Activated CD4-positive, alpha-beta T cell treated with anti-CD3 and anti-CD28 coated beads, Interleukin-2, amount 10 ng/mL, durations not matched to agents 7 days and 5 days (primary cell): ENCODE measurements at places on chromosomes 7 and 10.

DNA sequence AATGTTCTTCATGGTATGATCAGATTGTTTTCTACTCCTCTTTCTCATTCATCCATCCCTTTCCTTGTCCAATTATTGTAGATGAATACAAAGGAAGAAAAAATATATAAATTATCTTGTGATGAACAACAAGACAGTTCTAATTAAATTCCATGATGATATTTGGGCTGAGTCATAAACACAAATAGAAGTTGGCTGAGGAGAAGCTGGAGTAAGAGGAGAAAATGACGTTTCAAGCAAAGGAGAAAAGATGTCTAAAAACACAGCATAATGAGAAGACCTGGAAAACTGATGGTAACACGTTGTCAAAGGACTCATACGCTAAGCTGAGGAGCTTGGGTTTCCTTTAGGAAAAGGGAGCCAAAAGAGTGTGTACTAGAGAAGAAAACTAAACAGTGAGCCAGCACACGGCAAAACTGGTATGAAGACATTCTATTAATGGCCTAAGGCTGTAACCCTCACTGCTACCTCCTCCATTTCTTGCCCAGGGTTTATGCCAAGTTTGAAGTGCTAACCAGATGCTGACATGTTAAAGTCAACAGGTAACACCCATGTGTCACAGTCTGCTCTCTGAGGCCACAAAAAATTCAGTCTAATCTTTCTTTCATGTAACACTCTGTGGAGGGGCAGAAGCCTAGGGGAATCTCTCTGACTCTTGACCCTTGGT, 26.1 kb downstream of the ZFAND4 start:
- DNase-seq = no peak

GRCh38 chr7:159028508-159029401, 115.9 kb downstream of the VIPR2 start:
- DNase-seq = no peak

- no peak for DNase-seq
Observed at GRCh38 chr7:128056901-128057300, 25.7 kb upstream of the LRRC4 start.

- no peak for DNase-seq
Observed at GRCh38 chr10:28354511-28354910, 51.6 kb upstream of the MPP7 start.

GRCh38 chr10:61964949-61965702, 63.6 kb downstream of the ARID5B start:
- no peak for DNase-seq

DNA sequence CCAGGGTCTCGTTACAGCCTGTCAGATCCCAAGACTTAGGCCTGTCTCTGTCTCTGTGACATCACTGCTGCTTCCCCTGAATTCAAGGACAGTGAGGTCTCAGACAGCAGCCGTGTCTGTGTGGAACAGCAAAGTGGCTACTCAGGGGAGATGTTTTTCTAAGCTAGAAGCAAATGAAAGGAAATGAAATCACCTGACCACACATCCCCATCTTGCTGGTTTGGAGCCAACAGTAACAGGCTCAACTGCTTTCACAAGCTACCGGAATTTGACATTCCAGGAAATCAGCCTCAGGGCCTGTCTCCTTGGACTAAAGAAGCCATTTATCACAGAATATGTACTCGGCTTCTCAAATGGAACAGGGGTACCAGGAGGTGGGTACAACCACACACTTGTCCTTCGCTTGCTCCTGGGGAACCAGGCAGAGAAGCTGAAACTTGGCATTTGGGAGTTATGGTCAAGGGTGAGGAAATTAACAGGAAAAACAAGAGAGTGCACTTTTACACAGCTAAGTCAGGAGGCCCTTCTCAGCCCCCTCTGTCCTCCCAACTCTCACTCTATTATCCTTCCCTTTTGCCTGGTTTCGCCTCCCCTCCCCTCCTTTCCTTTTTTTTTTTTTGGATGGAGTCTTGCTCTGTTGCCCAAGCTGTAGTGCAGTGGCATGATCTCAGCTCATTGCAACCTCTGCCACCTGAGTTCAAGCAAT, 73.2 kb downstream of the SPDYE5 start:
- DNase-seq = no peak

DNA sequence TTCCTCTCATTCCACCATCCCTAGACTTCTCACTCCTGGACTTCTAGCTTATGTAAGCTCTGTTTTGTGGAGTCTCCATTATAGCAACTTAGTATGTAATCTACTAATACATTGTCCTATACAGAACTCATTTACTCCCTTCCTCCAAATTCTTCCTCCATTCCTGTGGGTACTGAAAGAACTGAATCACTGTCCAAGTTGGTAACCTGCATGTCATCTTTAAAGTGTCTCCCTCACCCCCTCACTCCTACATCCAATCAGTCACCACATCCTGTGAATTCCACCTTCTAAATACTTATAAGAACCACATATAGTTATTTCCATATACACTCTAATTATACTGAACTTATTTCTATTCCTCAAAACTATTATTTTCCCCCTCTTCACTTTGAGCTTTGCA, 20.3 kb downstream of the AASS start:
- no peak for DNase-seq

- DNase-seq = no peak
Observed at GRCh38 chr10:124244256-124244877, 151.0 kb upstream of the CHST15 start.

GRCh38 chr7:84104826-84105225, 89.8 kb downstream of the SEMA3A start:
- no peak for DNase-seq

DNA sequence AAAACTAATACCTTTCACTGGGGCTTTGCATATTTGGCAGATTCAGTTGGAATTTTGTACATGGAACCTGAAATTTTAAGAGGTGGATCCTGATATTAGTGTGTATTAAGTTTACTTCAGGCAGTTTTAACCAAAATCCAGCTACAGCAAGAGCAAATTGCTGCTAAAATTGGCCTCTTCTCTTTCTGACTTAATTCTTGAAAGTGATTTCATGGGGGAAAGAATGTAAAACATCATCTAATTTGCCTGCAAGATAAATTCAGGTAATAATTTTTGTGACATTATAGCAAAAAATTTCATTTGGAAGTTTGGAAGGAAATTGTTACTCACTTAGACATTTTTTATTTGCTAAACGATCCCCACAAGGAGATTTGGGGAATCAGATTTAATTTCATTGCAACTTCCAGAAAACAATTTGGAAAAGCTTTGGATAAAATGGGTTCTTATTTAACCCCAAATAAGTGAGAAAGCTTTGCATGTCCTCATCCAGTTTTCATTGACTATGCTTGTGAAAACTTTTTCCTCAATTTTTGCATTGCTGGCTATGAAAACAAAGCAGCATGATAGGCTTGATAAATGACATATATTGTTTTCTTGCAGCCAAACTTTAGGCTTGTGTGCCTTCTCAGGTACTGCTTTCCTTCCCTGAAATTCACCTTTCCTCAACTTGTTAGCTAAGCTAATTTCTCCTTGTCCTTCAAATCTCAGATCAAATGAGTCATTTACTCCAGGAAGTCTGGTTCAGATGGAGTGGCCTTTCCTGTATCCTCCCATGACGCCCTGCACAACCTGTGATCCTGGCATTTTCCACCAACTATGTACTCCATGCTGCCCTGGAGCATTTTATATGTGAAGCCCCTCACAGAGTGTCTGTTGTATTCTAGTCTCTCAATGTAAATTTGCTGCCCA, 27.4 kb upstream of the ZNF438 start:
- DNase-seq = no peak

DNA sequence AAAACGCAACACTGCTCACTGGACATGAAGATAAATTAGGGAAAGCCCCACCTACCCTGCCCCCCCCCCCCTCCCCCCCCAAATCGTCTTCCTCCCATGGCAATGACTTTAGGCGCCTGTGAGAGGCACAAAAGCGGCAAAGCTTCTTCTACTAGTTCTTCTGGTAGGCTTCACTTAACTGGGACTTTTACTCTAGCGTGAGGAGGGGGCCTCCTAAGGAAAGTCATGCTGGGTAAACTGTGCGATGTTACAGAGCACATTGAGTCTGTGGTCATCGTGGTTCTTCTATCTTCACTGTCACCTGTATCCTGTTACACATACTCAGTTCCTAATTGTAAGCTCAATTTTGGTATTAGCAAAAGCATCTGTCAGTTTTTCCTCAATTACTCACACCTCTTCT, 25.1 kb downstream of the HSPB1 start:
- no peak for DNase-seq
